Breast epithelium (tissue), 4 donors: ENCODE measurements at places on chromosomes 7 and 10. TPM values are rescaled to one million over a fixed set of nuclear protein-coding genes. Genes with fewer than 3 reads are reported as not detected.

DNA sequence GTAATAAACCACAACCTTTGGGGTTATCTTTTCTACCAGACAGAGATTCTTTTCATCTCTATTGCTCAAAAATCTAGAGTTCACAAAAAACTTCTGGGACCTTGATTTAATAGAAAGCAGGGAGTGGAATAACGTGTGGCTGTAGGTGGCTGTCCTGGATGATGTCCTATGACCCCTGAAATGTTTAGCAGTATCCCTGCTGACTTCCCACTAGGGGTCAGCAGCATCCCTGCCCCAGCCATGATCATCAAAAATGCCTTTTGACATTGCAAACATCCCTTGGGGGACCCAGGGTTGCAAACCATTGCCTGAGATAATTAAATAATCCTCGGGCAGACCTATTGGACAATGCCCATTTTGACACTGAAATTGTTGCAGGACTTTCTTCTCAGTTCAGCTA, 177.1 kb downstream of the USP6NL start:
- no peak for DNase-seq

GRCh38 chr10:129123428-129123827, 343.6 kb upstream of the MGMT start:
- DNase-seq: no peak

DNA sequence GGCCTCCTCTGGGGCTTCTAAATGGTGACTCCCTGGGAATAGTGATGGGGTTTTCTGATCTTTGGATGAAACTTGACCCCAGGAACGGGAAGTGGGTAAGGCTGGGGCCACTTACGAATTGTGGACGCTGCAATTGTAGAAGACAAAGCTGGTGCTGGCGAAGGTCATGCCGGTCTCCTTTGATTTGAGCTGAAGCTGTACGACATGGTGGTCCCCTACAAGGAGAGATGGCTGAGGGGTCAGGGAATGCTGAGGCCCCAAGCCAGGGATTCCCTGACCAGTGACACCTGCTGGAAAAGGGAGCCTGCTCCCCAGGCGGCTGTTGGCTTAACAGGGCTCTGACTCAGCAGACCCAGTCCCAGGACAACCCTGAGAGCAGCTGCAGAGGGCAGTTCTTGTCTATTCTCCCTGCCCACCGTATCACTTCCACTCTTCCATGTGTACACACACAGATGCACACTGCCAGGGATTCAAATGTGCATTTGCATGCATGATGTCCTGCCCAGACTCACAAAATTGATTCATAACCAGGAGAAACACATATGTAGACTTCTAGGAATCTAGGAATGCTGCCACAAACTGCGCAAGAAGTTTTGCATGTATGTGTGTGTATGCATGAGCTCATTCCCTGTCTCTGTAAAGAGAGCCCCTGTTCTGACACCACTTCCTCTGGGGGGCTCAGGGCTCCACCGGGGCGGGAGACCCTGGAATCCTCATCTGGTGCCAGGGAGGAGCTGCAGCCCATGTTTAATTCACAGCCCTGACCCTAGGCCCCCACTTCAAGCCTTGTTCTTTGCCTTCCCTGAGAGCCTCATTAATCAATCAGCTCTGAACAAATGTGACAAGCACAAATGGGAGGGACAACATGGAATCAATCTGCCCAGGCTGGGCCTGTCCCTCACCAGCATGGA, 350.0 kb downstream of the PLXNA4 start:
- no peak for DNase-seq

DNA sequence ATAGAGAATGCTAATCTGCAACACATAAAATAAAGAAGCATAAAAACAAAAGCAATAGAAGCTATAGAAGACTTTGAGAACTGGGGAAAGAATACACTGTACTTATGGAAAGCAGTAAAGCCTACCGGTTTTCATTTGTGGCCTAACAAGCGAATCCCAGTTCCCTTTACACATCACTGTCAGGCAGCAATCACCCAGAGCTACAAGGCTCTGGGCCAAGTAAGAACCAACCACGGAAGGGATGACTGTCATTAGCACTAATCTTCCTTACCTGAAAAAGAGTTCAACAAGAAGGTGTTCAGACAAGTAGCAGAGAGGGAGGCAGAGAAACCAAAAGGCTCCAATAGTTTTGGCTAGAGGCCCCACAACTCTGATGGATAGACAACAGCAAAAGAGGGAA, 15.0 kb downstream of the CCDC6 start:
- no peak for DNase-seq

- no peak for DNase-seq
These were observed 98.4 kb upstream of the FZD1 start for GRCh38 chr7:91165846-91166230.

DNA sequence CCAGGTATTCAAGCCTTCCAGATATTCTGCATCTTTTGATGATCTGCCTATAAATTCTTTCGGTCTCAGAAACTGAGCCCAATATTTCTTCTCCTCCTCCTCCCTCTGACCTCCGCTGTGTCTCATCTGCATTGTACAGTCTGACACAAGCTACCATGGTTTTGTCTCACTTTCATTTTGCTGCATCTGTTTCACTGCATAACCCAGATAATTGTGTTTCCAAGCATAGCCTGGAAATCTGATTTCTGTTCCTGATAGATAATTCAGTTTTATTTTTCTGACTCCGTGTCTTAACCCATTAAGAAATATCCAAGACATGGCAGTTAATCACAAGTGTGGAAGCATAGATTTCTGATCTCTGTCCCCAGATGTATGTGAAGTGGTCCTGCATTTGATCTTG, 374.2 kb upstream of the SEMA3A start:
- DNase-seq: no peak

DNA sequence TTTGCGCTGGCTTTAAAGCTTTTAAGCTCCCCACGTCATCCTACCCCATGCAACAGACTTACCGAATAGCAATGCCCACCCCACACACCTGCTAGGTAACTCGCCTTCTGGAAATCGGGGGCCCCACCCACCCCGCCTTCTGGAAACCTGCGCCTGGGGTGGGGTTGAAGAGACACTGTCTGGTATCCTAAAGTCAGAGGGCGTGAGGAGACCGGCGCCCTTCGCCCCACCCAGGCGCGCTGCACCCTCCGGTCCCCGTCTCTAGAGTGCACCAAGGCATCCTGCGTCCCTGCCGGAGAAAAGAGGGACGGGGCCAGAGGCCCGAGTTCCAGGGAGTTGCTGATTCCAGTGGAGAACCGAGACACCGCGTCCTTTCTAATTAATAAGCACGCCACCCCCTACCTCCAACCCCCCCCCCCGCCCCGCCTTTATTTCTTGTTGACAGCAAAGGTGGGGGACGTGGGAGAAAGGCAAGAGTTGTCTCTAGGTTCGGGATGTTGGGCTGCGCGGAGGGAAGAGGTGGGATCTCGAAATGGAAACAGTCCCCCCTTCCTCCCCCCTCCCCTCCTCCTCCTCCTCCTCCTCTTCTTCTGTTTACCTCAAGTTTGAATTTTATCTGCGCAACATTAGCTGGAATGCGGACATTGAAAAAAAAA, 220.9 kb upstream of the MKLN1 start:
- peak; percentile 70 for DNase-seq

GRCh38 chr7:55477781-55478374, 94.4 kb downstream of the VOPP1 start:
- DNase-seq: no peak

DNA sequence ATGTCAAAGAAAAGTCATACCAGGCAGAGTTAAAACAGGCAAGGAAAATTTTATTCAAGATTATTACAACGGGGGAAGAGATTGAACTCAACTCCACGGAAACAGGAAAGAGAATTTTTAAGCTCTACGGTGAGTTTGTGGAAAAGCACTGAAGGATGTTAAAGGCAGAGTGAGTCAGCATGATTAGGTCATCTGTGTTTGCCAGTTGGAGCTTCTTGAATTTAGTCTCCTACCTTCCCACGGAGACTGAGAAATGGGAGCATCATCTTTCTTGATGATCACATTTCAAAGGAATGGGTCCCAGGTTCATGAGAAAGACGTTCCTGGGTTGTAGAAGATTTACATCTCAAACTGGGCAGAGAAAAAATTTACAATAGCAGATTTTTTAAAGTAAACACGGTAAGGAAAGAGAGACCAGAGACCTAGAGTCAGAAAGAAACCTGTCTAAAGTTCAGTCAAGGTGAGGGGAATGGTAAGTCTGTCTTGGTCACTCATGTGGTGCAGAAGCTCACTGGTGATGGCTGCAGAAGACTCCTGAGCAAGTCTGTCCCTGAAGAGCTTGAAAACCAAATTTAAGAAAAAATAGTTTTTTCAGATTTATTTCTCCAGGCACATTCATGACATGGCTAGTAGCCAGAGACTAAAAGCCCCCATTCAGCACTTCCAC, 516.9 kb upstream of the LRRN3 start:
- DNase-seq: no peak

DNA sequence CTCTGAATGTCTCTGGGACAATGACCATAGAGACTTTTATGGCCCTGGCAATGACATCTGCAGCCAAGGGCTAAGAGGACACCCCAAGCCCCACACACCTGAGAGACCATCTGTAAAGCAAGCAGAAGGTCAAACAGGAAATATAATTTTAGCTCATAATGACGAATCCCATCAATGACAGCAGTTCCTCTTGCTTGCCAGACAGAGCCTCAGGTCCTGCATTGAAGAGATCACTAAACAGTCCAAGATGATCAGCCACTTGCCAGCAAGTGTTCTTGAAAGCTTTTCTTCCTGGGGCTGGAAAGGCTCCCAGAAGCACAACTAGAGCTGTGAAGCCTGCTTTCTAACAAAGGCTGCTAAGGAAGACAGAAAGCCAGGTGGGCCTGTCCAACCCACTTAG, 993.7 kb upstream of the AUTS2 start:
- no peak for DNase-seq

DNA sequence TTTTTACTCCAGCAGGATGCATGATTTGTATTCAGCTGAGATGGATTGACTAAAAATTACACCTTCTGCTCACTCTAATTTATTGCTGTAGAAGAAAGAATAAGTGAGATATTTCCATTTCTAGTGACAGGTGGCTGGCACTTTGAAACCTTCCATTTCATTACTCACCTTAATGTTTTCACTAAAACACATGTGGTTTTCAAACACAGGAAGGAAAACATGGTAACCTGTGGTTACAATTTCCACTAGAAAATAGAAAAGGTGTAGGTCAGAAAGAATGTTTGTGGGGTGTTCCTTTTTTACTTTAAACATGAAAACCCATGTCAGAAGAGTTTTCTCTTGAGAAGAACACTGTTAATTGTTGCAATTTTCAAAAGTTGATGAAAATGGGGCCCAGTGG, 12.0 kb upstream of the PRKCQ start:
- no peak for DNase-seq

DNA sequence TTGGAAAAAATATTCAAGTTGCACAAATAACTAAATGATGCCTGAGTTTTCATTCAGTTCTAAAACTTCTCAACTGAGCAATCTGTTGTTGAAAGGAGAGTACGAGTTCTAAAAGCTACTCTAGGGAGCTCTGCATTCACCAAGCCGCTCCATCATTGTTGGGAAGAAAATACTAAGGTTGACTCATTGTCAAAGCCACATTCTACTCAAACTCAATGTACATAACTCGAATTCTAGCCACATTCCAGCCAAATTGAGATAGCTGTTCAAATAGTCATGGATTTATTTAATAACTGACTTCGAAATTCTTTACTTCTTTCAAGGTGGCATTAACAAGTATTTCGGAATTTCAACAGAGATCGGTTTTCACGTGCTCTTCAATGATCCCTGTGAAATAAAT, 63.4 kb downstream of the KIAA1217 start:
- DNase-seq: no peak

- no peak for DNase-seq
These were observed 167.4 kb downstream of the CSTF2T start for GRCh38 chr10:51532044-51532443.

DNA sequence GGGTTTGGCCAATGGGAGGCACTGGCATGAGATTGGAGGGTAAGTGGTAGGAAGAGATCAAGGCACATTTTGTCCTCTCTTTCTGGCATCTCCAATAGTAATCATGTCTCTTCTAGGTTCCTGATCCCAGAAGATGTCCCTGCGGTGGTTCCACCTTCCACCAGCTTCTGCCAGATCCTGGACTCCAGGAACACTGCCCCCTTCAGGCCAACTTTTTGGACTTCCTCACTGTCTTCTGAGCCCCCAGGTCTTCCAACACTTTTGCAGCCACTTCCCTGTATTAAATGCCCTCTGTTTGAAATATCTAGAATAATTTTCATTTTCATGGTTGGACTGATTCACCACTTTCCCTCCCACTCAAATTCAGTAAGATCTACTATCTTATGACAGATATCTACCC, 60.9 kb downstream of the BAMBI start:
- no peak for DNase-seq

- peak; percentile 65 for DNase-seq
These were observed 1.1 kb downstream of the DDIT4 start for GRCh38 chr10:72274730-72275350.

GRCh38 chr7:22867003-22867402, 44.4 kb upstream of the TOMM7 start:
- no peak for DNase-seq

- DNase-seq: no peak
These were observed 400.9 kb downstream of the KCNMA1 start for GRCh38 chr10:77236700-77237099.

- no peak for DNase-seq
These were observed 40.4 kb downstream of the MTURN start for GRCh38 chr7:30175180-30175579.

The ZFAND2A gene
- total RNA-seq: 31.9 TPM

The CPXM2 gene
- 16.7 TPM for total RNA-seq

The GIMAP6 gene
- total RNA-seq: 13.3 TPM

The LAMB1 gene
- total RNA-seq: 115 TPM

The SPACDR gene
- not detected for total RNA-seq

The SLC39A12 gene
- total RNA-seq: 0.16 TPM

The TMEM270 gene
- total RNA-seq: not detected

The NKX2-3 gene
- total RNA-seq: not detected

The HECW1 gene
- 0.66 TPM for total RNA-seq

The CCDC172 gene
- not detected for total RNA-seq

The TSPAN15 gene
- 65.0 TPM for total RNA-seq

The SPDYE16 gene
- total RNA-seq: 0.73 TPM

The TUBGCP2 gene
- 39.5 TPM for total RNA-seq

The C7orf57 gene
- total RNA-seq: not detected

The NAT16 gene
- total RNA-seq: not detected

The CPN1 gene
- not detected for total RNA-seq

The GRID2IP gene
- 0.88 TPM for total RNA-seq

The COBL gene
- total RNA-seq: 2.2 TPM
